T-helper 17 cell (primary cell): ENCODE measurements at places on chromosomes 2 and 18.

DNA sequence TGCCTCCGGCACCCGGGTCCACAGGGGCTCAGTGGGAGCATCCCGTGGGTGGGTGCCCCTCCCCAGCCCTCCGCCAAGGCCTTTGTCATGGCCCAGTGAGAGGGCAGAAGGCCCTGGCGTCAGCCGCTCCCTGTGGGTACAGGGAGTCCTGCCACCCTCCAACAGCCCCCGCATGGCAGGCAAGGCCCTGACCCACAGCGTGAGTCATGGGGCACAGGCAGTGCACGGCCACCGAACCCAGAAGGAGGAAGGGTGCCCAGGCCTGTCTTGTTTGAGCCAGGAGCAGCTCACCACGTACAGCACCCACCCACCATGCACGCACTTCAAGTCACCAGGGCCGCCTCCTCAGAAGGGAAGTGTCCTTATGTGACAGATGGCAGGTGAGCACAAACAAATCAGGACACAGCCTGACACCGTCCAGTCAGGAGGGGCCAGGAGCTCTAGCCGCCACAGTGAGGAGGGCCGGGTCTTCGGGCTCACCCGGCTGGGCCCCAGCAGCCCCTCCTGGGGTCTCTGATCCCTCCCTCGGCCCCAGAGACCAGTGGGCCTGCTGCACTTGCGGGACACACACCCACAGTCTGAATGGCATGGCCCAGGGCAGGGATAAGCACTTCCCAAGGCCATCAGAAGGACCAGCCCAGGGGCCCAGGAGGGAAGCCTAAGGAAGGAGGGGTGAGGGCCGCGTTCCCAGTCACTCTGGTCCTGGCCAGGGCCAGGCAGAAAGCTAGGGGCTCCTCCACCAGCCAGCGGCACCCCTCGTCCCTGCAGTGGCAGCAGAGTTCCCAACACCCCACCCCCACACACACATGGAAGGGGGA lies 25.8 kb downstream of the BIN1 start:
- DNase-seq, result peak; percentile 19

GRCh38 chr18:53701697-53702096 lies 522.8 kb downstream of the MBD2 start:
- no peak for DNase-seq

- DNase-seq, result no peak
Observed at GRCh38 chr2:129768036-129768386, 211.5 kb upstream of the RAB6C start.

DNA sequence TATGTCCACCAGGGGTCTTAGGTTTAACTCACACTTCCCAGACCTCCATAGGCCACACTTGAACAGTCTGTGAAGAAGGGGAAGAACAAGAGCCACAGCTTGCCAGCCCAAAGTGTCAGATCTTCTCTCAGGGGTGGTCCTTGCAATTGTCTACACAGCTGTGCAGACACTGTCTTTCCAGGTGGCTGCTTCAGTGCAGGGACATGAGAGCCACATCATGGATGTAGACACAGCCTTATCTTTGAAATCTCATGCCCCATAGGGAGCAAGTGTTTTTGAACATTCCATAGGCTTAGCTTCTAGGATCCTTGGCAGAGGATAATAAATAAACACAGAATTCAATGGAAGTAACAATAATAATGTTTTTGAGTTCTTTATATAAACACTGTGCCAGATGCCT lies 6.7 kb downstream of the ZNF407 start:
- no peak for DNase-seq

GRCh38 chr18:3851159-3851558 lies 401.2 kb downstream of the TGIF1 start:
- DNase-seq, result no peak

- no peak for DNase-seq
Observed at GRCh38 chr2:157438863-157439823, 4.7 kb downstream of the CYTIP start.

DNA sequence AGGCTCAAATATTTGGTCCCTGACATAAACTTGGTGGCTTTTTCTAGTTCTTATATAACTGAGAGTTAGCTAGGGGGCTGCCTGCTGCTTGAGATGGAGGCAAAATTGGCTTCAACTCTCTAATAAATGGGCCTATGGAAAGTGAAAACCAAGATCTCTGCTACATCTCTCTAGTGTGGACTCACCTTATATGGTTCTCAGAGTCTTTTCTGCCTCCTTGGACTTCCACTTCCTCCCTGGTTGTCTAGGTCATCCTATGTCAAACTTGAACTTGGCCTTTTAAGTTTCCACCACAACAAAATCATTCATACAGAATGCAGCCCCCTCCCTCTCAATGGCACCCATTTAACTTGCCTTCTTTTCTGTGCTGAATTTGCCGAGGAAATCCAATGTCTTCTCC lies 23.9 kb upstream of the ARHGAP25 start:
- DNase-seq, result no peak

DNA sequence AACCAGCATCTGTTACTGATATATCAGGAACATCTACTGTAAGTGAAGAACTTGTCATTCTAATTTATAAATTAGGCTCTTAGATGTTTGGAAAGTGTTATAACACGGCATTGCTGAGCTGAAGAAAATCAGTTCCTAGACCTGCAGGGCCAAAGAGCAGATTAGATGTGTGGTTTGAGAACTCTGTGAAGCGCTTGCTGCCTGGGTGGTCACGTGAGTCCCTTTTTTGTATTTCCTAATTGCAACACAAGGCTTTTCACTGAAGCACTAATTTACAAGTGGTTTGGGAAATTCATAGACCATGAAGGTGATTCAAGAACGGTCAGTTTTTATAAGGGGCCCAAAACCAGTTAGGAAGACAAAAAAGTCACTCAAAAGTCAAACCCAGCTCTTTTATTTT lies 106.9 kb upstream of the SP3 start:
- DNase-seq, result no peak

DNA sequence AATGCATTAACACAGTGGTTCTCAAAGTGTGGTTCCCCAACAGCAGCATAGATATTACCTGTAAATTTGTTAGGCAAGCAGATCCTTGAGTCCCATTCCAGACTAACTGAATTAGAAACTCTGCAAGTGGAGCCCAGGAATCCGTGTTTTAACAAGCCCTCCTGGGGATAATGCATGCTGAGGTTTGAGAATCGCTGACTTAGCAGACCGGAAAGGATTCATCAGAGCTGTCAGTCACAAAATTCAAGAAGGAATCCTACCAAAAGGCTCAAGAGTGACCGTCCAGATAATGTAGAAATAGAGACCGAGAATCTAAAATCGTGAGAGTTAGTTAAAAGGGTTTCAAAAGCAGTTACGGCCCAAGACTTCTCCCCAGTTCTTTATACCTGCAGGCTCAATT lies 66.9 kb downstream of the LOXHD1 start:
- no peak for DNase-seq

- DNase-seq, result no peak
Observed at GRCh38 chr18:58196881-58197872, 153.2 kb downstream of the NEDD4L start.

- DNase-seq, result no peak
Observed at GRCh38 chr2:3040496-3041140, 337.0 kb downstream of the EIPR1 start.

DNA sequence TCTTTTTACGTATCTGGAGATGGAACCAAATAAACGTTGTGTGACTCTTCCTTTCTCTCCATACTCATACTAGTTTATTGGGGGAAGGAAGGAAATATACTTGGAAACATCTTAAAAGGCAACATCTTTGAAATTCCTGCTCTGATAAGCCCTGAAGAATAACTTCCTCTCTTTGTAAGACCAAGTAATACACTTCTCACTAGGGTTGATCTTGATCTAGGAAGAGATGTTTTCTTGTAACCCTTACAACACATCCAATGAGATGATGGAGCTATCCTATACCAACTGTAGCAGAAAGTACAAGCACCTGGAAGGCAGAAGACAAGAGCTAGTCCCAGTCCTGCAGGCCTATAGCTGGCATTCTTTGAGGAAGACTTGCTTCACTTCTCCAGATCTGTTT lies 2.0 kb downstream of the ANKRD44 start:
- DNase-seq, result no peak

DNA sequence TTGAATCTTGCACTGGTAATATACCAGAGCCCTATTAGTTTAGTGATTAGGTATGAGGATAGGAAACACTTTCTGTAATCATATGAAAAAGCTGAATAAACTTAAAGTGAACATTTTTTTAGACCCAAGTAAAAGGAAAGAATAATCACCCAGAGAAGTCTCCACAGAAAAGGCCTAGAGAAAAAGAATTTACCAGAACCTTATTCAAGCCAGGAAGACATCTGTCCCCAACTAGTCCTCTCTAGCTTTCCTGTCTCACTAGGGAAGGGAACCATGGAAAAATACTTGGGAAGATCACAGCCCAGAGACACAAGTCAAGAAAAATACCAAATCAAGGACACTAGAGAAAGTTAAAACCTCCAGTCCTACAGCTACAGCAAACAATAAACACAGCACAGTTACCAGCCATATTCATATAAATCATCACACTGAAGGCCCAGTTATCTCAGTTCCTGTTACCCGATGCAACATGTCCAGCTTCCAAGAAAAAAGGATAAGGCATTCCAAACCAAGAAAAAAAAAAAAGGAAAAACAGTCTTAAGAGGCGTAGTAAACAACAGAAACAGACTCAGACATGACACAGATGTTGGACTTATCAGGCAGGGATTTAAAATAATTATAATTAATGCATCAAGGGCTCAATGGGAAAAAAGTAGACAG lies 461.5 kb downstream of the IRS1 start:
- DNase-seq, result no peak

DNA sequence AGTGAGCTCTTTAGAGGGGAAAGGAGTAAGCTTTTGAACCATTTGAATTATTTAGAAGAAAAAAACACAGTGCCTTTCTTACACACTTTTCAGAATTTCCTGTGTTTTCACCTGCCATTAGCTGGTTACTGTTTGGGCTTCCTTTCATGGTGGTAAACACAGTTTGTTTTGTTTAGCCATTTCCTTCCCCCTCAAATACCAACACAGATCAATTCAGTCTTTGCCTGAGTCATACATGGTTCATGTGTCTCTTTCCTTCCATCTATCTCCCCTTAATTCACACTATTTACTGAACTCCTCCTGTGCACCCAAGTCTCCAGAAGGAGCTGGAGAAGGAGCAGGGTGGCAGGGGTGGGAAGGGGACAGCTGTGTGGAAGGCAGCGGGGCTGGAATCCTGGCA lies 45.0 kb downstream of the TCF7L1 start:
- no peak for DNase-seq

DNA sequence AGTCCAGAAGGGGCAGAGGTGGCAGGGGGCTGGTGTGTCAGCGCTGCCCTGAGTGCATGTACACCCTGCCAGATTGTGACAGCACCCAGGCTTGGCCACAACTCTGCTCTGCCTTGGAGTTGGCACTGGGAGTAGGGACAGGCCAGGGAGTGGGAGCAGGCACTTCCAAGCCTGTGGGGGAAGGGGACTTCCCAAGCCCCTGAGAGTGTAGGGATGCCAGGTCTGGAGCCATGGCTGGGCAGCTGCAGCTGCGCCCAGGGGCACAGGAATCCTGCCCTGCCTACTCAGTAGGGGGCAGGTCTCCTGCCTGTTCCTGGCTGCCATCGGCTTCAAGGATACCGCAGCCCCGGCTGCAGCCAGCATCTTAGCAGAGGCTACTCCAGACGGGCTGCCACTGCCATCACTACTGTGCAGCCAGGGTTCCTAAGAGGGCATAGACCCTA lies 109.4 kb downstream of the CALCRL start:
- DNase-seq, result no peak

GRCh38 chr2:54067851-54068375 lies 47.5 kb upstream of the ACYP2 start:
- no peak for DNase-seq

DNA sequence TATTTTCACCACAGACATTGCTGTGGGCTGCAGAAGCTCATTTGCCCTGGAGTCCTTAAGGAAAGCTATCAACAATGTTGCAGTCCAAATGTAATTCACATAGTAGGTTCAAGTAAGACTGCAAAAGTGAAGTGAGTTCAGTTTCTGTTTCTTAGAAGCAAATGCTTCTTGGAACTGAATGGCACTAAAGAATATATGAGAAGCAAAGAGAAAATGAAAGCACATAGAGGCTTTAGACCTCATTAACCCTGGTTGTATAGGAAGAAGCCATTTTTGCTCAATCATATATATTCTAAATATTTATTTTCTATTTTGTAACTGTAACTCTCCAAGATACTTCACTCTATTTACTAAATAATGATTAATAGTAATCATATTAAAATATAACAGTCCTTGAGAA lies 292.0 kb downstream of the ZNF804A start:
- no peak for DNase-seq

- DNase-seq, result no peak
Observed at GRCh38 chr2:98896416-98896815, 39.6 kb downstream of the CRACDL start.

GRCh38 chr2:46574457-46575355 lies 95.3 kb downstream of the TMEM247 start:
- no peak for DNase-seq

GRCh38 chr2:96608469-96609455 lies 29.4 kb downstream of the KANSL3 start:
- no peak for DNase-seq

- no peak for DNase-seq
Observed at GRCh38 chr18:23351521-23351920, 101.6 kb upstream of the RIOK3 start.

GRCh38 chr2:105937498-105938097 lies 192.9 kb downstream of the NCK2 start:
- no peak for DNase-seq

- DNase-seq, result no peak
Observed at GRCh38 chr2:105143467-105144151, 97.9 kb upstream of the GPR45 start.

DNA sequence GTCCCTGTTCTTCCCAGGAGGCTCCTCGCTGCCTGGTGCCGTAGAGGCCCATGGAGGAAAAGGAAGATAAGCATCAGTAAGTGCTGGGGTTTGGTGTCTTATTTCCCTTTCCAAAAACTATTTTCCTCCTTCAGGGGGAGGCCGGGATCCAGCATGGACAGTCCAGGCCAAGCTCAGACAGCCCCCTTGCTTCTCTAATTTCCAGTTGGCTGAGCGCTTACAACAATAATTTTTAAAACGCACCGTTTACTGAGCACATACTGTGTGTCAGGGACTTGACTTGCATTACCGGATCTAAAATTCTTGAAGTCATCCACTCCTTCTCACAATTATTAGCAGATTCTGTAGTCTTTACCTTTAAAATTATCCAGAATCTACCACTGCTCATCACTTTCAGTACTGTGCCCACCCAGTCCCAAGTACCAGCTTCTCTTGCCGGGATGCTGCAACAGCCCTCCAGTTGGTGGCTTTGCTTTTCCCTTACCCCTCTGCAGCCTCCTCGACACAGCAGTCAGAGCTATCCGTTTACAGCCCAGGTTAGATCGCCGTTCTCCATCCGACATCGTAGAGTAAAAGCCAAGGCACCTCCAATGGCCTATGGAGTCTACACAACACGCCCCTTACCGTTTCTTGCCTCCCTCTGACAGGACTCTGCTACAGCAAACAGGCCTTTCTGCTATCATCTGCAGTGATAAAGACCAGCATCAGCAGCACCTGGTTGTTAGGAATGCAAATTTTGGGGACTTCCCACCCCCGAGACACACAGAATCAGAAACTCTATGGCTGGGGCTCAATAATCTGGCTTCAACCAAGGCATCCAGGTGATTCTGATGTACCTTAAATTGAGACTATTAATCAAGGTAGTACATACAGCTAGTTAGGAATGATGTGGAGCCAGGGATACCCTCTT lies 75.2 kb upstream of the TSPYL6 start:
- no peak for DNase-seq
